ENCODE measurements at places on chromosomes 4 and X.

- no peak for DNase-seq
Observed at GRCh38 chrX:139202742-139203420, 327.7 kb upstream of the F9 start.

DNA sequence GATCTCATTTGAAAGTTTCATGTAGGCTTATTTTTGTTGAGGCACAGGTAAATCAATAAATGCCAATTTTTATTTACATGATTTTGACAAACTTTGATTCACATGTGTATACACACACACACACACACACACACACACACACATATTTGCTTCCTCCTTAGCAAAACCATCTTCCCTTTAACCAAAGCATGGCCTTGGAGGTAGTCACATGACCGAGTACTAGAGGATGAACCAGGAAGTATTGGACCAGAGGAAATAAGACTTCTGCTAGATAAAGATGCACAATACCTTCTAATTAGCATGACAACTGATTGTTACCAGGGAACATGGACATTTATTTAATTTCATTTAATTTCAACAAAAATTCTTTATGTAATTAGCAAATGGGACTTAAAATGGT, 23.4 kb upstream of the CFAP299 start:
- no peak for DNase-seq

DNA sequence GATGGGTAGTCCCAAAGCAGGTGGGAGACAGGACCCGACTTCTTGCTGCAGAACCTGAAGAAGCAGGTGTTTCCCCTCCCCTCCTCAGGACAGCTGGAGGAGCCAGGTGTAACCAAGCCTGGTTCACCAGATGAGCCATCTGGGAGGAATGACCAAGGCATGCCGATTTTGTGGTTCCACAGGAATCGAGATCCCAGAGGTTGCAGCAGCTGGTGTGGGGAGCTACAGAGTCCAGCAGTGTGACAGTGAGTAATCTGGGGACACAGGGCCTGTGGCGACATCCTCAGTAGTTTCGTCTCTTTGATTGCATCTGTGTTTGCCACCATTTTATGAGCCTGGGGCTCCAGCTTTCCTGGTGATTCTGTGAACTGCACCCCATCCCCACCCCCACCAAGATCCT, 2.6 kb upstream of the NDP start:
- no peak for DNase-seq

DNA sequence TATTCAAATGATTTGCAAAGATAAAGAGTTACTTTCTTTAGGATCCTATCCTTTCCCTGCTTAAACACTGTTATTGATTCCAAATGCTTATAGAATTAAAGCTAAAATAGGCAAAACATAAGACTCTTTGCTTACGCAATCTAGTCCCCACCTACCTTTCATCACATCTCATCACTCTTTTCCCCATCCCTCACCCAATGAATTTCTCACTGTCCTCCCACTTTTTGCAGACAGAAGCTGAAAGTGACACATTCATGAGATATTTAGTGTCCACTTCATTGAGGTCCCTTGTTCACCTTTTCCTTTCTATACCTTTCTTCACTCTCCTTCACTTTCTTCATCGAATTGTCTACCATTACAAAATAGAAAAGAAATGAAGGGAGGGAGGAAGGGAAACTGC, 424 bp downstream of the SATL1 start:
- DNase-seq = no peak

- DNase-seq = no peak
Observed at GRCh38 chr4:3392321-3392720, 49.4 kb upstream of the HGFAC start.

DNA sequence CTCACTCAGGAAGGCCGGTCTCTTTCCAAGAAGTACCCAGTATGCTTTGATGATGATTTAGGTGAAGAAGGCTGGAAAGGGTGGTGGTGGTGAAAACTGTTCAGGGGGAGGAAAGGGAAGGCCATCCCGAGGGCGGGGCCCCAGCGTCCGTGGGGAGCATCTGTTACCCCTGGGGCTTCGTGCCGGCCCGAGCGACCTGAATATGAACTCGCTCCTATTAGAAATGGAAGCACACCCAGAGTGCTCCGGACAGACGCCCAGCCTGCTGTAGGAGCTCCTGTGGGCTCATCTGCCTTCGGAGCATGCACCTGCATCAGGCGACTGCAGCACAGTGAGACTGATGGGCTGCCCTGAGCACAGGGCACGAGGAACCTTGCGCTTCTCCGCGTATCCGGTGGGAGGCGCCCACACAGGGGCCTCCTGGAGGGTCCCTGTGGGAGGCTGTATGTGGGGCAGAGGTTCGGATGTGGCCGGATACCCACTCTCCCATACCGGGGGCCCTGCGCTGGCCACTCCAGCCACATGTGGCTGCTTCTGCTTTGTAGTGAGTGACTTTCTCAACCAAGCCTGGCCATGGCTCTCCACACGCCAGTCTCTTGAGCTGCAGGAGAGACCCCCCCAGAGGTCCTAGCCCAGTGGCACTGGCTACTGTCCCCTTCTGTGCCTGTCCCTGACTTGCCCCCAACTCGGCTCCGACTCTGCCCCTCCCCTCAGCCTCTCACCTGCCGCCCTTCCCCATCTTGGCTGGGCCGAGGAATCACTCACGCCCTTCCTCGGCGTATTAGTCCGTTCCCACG, 36.7 kb downstream of the FGFRL1 start:
- DNase-seq = no peak

- no peak for DNase-seq
Observed at GRCh38 chrX:70411475-70411874, 11.6 kb upstream of the GDPD2 start.
